Testis (tissue), 5 donors: ENCODE measurements at places on chromosomes 3 and 15. TPM values are rescaled to one million over a fixed set of nuclear protein-coding genes. Genes with fewer than 3 reads are reported as not detected.

PLS1 gene
- 5.1 TPM for total RNA-seq

DNA sequence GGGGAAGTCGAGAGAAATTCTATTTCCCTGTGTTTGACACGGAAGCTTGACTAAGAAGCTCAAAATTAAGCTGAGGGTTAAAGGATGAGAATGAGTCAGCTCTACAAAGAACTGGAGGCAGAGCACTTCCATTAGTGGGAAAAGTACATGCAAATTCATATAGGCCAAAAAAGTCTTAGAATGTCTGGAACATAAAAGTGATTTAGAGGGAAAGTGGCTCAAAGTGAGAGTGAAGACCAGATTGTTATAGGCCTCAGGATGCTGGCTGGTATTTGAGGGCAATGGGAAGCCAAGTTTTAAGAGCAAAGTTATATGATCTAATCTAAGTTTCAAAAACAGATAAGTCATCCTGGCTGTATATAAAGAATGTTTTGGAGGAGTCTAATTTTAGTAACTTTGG, 857.3 kb downstream of the NAALADL2 start:
- no peaks in the 10 kb centered on the region for H3K36me3 ChIP-seq
- H3K4me3 ChIP-seq: no peak overlapping the region
- no peaks in the 10 kb centered on the region for H3K4me1 ChIP-seq
- H3K27me3 ChIP-seq: no peaks in the 10 kb centered on the region

SLC7A14 gene
- 0.31 TPM for total RNA-seq

GOLGA6L10 gene
- total RNA-seq: 23.3 TPM

DNA sequence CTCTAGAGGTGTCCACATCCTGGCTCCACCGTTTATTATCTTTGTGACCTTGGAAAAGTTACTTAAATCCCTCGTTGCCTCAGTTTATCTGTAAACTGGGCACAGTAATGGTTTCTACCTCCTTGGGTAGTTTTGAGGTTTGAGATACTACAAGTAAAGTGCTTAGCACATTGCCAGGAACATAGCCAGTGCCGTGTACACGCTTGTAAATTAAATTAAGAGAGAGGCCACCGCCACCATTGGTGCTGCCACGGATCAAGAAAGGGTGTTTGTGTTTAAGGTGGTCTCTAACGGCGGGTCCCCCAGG, 5.8 kb upstream of the WNT7A start:
- no peak overlapping the region for H3K27ac ChIP-seq
- H3K36me3 ChIP-seq: no peaks in the 10 kb centered on the region
- no peak overlapping the region for H3K4me3 ChIP-seq

SPTBN5 gene
- total RNA-seq: 3.1 TPM

GRCh38 chr15:100081454-100081853, 260.3 kb downstream of the ADAMTS17 start:
- H3K27me3 ChIP-seq: no peaks in the 10 kb centered on the region
- no peak overlapping the region for H3K4me3 ChIP-seq
- no peaks in the 10 kb centered on the region for H3K4me1 ChIP-seq
- no peak for DNase-seq

DNA sequence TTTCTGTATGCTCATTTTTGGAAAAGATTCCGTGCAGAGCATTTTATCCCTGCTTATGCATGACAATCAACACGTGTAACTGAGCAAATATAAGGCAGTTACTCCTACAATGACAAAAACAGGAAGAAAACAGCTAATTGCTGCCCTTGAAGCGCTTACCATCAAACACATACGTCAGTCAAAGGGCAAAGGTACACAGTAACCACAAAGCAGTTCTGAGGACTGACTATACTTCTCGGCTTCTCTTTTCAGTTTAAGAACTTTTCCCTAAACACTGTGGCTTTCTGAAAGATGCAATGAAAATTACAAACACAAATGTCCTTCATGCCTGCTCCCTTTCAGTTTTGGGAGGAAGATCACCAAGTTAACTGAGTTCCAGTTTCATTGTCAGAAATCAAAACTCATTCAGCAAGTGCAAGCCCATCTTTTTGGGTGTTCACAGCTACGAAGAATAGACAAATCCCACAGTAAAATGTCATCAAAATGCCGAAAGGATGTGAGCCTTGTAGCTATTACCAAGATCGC, 602.8 kb downstream of the FOXP1 start:
- no peak for DNase-seq
- H3K27ac ChIP-seq: no peak overlapping the region
- H3K4me3 ChIP-seq: no peak overlapping the region

SPPL2A gene
- total RNA-seq: 70.9 TPM

GRCh38 chr15:60936186-60936585, 292.9 kb downstream of the RORA start:
- no peak overlapping the region for H3K4me3 ChIP-seq
- no peaks in the 10 kb centered on the region for H3K36me3 ChIP-seq
- no peaks in the 10 kb centered on the region for H3K27me3 ChIP-seq
- no peak for DNase-seq
- no peak overlapping the region for H3K27ac ChIP-seq

- H3K4me1 ChIP-seq: no peaks in the 10 kb centered on the region
- no peaks in the 10 kb centered on the region for H3K27me3 ChIP-seq
- H3K27ac ChIP-seq: peak overlapping the region; percentile 80
- no peaks in the 10 kb centered on the region for H3K36me3 ChIP-seq
- H3K4me3 ChIP-seq: peak overlapping the region; percentile 66
- DNase-seq: peak; percentile 47
These were observed 393 bp downstream of the ERICH6 start for GRCh38 chr3:150703299-150703755.

GRCh38 chr15:83842281-83842680, 188.4 kb downstream of the ADAMTSL3 start:
- H3K4me1 ChIP-seq: no peaks in the 10 kb centered on the region
- no peak overlapping the region for H3K4me3 ChIP-seq
- H3K36me3 ChIP-seq: no peaks in the 10 kb centered on the region
- DNase-seq: no peak
- no peaks in the 10 kb centered on the region for H3K27me3 ChIP-seq
- H3K27ac ChIP-seq: no peak overlapping the region
